ENCODE measurements at places on chromosomes 11 and 22.

GRCh38 chr11:65427691-65428577 is 5.3 kb downstream of the NEAT1 start:
- DNase-seq: no peak

GRCh38 chr22:36285545-36285944 is 32.6 kb downstream of the APOL1 start:
- no peak for DNase-seq

DNA sequence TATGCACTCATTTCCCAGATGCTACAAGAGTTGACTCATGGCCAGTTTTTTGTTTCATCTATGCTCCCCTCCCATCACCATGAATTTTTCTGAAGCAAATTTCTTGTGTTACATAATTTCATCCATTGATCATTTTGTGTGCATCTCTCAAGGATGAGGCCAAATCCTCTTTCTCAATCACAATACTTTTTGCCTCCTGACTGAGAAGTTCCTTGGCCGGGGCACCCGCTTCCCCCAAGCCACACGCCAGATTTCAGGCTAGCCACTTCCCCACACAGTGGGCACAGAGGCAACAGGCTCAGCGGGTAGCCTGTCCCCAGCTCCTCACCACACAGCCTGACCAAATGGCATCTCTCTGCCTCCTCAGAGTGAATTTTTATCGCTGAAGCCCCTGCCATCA is 9.8 kb upstream of the DSCAML1 start:
- DNase-seq: no peak

GRCh38 chr11:95371153-95371552 is 140.2 kb upstream of the SESN3 start:
- DNase-seq: no peak

DNA sequence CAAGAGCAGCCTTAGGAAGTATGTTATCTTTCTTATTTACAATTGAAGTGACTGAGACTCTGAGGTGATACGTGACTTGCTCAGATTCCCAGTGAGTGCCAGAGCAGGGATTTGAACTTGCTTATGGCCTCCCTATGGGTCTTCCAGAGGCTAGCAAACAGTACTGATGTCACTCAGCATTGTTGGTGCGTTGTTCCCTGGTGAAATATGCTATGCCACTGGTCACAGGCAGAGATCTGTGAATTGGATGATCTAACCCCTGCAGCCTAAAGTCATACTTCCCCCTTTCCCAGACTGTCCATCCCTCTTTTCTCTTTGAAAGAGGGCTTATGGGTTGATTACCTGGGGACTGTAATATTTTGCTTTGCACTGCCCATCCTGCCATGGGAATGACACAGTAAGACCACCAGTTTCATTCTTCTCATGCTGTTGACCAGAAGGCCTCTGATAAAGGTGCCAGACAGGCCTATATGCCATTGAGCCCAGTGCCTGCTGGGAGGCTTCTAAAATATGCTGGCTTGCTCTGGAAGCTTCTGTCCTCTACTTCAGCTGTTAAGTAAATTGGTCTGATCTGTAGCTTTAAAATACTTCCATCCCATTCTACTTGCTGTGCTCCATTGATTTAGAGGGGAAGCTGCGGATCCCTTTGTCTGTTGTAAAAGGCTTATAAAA is 152.2 kb upstream of the E2F8 start:
- no peak for DNase-seq

DNA sequence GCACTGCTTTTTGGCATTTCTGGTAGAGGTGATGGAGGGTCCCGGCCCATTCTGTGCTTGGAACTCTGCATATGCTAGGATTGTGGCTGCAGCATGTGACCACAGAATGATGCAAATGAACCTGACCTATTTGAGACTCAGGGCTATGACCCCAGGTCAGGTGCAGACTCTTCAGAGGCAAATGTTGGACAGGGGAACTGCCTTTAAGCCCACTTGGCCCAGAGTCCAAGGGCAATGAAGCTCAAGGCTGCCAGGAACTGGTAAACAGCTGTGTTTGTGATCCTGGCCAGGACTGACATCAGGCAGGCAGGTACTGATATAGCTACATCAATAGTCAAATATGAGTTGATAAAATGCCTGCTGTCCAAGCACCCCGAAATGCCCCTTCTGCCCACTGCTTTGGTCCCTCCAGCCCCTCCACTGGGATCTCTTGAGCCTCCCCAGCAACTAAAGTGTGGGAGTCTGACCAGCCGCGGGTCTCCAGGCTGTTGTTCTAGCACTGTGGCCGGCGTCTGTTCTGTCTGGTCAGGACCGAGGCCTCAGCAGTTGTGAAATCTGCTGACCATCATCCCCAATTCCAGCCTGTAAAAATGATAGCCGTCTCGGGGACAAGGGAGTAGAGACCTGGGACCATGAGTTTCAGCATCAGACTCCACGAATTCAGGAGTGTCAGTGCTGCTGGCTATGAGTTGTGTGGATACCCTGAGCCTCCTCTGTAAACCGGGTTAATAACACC is 82.4 kb upstream of the EIF3D start:
- DNase-seq: no peak

GRCh38 chr11:5228124-5228523 is 1.3 kb upstream of the HBB start:
- DNase-seq: no peak

DNA sequence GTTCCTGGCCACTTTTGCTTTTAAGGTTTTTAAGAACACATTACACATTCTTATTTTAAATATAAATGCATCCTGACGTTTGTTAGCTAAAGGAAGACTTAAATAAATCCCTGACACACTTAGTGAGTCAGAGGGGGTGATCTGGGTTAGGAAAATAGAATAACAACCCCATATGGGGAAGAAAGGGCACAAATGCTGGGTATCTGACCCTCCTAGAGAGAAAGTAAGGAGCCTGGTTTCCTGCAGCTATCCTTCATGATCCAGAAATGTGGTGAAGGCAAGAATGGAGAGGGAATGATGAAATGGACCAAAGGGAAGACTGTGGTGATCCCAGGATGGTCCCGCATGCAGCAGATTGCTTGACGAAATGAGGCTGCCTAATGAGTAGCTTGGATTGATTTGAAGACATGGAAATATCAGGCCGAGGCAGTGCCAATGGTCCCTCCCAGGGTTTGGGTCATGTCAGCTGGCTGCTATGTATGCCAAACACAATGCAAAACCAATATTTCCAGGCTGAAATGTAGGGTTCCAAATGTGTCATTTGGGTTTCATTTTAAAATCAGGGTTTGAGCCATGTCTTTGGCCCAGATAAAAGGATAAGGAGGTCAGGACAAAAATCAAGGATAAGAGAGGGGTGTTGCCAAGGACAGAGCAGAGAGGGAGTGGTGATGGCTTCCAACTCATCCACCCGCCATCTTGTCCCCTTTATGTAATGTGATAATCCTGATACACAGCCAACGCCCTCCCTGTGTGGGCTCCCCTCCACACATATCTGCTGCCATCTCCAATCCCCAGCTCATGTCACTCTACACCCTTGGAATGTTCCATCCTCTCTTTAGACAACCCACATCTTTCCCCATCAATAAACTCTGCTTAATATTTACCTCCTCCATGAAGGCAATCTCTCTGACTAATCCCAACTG is 135.1 kb upstream of the PITPNB start:
- DNase-seq: no peak

DNA sequence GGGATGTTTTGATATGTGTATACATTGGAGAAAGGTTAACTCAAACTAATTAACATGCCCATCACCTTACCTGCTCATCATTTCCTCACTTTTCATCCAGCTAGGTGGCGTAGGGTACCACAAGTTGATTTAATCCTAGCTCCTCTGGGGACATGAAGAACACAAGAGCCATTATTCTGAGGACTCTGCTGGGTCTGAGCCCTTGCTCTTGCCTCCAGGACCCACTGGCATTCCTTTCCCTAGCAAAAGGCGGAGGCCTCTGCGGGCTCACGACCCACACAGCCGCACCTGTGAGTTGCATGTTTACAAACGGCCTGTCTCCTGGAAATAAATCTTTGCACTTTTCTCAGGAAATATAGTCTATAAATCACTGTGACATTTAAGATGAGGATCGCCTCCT is 871.9 kb downstream of the TBC1D22A start:
- no peak for DNase-seq

GRCh38 chr22:29011240-29012100 is 50.2 kb downstream of the C22orf31 start:
- DNase-seq: no peak

DNA sequence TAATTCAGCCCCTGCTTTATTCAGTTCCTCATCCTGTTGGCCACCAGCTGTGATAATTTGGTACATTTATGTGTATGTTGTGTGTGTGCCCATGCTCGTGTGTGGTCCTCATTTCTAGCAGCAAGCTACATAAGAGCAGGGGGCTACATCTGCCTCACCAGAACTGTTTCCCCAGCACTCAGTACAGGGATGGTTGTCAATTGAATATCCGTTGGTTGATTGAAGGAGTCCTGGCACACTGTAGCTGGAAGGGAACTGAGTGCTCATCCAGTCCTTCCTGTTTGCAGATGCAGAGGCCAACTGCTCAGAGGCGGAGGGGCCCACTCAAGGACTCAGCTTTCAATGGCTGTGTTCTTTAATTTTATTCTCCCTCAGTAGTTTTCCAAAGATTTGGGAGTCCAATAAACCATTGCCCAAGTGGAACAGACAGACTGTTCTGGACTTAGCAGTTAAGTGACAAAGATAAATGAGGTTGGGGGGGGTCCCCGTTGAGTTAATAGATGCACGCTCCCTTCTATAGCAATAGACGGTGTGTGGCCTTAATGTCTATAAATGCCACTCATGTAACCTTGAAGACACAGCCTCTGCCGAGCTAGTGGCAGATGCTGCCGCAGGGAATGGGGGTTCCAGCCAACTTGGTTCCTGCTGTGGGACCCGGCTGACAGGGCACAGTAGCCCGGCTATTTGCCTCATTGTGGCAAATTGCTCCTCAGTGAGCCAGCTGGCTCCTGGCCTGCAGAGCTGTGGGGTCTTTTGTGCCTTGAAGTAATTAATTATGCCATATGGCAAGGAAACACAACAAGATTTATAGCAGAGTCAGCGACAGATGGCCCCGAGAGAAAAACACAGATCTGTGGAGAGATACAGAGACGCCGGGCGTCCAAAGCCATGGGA is 71.4 kb upstream of the GRK3 start:
- DNase-seq: no peak

GRCh38 chr11:125519860-125520834 is 24.1 kb upstream of the FEZ1 start:
- no peak for DNase-seq

- no peak for DNase-seq
These were observed 54.6 kb upstream of the CHRM4 start for GRCh38 chr11:46445920-46446771.

DNA sequence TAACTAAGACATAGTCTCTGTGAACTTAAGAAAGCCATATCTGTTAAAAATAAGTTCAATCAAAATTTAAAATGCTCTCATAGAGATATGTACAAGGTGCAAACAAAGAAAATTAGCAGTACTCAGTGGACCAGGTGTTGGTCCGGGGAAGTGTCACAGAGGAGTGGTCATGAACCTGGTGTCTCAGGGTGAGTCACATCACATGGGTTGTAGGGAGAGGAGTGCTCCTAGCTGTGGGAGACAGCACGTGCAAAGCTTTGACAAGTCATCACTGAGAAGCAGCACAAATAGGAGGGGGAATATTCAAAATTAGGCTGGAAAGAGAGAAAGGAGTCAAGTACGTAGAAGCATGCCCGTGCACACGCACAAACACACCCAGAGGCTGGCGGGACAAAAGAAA is 438.1 kb downstream of the NTM start:
- no peak for DNase-seq

DNA sequence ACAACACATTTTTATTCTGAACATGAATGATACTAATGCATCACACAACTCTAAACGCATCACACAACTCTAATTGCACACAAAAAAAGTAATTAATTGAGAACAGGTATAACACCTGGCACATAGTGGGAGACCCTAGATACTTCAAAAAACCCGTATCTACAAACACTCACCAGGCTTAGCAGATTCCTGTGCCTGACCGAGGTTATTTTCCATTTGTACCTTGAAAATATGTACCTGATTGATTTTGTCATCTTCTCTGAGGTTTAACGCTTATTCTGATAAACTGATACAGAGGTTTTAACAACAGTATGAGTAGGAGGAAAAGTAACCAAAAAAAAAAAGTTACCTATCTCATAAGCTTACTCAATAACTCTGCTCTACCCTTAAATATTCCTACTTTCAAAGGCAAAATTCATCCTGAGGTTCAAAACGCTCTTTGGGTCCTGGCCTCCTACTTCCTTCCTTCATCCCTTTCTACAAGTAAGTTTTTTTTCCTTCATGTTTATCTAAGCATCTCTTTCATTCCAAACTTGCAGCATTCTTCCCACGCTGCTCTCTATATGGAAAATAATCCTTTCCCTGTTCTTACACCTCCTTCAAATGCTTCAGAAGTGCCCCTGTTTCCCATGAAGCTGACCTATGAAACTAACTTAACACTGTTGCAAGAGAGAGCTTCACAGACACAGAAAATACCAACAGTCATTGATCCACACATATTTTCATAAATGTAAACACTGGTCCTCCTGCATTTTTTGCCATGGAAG is 73.3 kb downstream of the ETS1 start:
- DNase-seq: no peak

- no peak for DNase-seq
These were observed 6.9 kb upstream of the VPS37C start for GRCh38 chr11:61168042-61168688.

Data from T-helper 17 cell (primary cell).